ENCODE measurements at places on chromosomes 5 and 9.

DNA sequence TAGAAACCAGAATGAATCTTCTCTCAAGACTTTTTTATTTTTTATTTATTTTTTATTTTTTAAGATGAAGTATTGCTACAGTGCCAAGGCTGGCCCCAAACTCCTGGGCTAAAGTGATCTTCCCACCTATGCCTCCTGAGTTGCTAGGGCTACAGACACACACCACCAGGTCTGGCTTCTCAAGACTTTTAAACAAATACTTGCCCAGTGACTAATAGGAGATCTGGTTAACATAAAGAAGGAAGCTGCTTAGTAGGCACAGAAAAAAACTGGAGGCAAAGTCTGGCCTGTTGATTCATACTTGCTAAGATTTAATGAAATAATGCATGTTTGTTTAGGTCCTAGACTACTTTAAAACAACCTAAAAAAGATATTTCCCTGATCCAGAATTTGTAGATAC is 43.8 kb downstream of the SLC38A9 start:
- peaks cover 10% of the 10 kb centered on the region for H3K36me3 ChIP-seq
- H3K27ac ChIP-seq = no peak overlapping the region
- no peaks in the 10 kb centered on the region for H3K27me3 ChIP-seq
- no peak overlapping the region for H3K4me3 ChIP-seq

DNA sequence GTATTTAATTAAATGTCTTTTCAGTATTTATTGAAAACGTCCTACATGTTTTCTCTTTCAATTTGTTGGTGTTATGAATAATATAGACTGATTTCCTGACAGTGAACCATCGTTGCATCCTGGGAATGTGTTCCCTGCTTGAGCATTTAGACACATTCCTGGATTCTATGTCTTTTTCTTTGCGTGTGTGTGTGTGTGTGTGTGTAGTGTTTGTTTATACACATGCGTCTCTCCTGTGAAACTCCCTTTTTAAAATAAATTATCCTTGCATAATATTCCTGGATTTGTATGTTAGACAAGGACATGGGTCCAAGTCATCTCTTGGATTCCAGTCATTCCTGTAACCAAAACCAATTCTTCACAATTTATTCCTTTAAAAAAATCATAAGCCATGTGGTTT is 153.4 kb downstream of the HSPA4 start:
- no peak overlapping the region for H3K27ac ChIP-seq
- peaks cover 20% of the 10 kb centered on the region for H3K27me3 ChIP-seq
- H3K36me3 ChIP-seq = no peaks in the 10 kb centered on the region

GRCh38 chr9:127390563-127390962 is 6.4 kb upstream of the SLC2A8 start:
- H3K4me1 ChIP-seq = peaks cover 35% of the 10 kb centered on the region
- H3K36me3 ChIP-seq = no peaks in the 10 kb centered on the region

DNA sequence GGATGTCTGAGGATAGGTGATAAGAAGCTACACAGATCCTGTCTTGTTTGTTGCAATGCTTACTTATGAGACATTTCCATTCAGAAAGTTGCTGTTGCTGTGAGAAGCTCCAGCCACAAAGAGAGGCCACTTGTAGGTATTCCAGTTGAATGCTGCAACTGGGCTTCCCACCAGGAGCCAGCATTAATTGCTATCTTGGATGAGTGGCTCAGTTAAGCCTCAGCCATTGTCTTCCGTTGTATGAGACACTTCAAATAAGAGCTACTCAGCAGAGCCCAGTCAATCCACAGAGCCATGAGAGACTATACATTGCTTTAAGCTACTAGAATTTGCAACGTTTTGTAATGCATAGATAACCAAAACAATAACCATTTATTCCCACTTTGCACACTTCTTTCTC is 104.3 kb upstream of the ARRDC3 start:
- peaks cover 17% of the 10 kb centered on the region for H3K27me3 ChIP-seq
- H3K27ac ChIP-seq = no peak overlapping the region
- peaks cover 1% of the 10 kb centered on the region for H3K36me3 ChIP-seq
- no peak for DNase-seq
- peaks cover 4% of the 10 kb centered on the region for H3K4me1 ChIP-seq

GRCh38 chr5:111830333-111830732 is 73.3 kb upstream of the NREP start:
- no peaks in the 10 kb centered on the region for H3K27me3 ChIP-seq
- H3K27ac ChIP-seq = no peak overlapping the region
- H3K36me3 ChIP-seq = no peaks in the 10 kb centered on the region
- H3K4me3 ChIP-seq = no peak overlapping the region
- H3K4me1 ChIP-seq = no peaks in the 10 kb centered on the region

DNA sequence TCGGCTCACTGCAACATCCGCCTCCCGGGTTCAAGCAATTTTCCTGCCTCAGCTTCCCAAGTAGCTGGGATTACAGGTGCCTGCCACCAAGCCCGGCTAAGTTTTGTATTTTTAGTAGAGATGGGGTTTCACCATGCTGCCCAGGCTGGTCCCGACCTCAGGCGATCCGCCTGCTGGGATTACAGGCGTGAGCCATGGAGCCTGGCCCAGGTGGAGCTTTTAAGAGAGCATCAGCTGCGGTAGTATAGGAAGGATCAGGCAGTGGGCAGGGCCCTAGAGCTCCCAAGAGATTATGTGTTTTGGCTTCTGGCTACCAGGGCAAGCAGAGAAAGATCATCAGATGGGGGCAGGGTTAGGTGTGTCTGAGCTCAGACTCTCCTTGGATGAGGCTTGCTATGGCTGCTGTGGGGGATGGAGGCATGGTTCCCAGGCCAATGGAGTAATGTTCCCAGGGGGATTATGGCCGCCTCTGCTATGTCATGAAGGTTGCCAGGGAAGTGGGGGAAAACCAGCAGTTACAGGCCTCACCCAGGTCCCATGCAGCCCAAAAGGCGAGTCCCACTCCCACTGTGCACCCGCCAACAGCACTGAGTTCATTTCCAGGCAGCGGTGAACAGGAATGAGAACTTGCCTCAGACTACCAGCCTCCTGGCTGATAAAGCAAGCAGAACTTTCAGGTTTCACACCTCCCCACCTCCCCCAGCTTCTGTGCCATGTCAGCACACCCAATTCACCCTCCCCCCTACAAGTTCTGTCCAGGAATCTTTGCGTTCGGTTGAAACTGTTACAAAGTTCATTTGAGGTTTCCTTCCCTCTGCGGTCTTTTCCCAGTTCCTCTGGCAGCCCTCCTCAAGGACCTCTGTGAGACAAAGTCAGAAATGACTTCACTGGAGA is 507.6 kb downstream of the SPATA31D1 start:
- H3K4me3 ChIP-seq = no peak overlapping the region
- no peak for DNase-seq
- no peak overlapping the region for H3K27ac ChIP-seq

GRCh38 chr5:3828761-3829160 is 233.1 kb downstream of the IRX1 start:
- H3K4me1 ChIP-seq = no peaks in the 10 kb centered on the region
- no peak overlapping the region for H3K4me3 ChIP-seq
- no peak for DNase-seq
- no peaks in the 10 kb centered on the region for H3K36me3 ChIP-seq
- H3K27ac ChIP-seq = no peak overlapping the region

DNA sequence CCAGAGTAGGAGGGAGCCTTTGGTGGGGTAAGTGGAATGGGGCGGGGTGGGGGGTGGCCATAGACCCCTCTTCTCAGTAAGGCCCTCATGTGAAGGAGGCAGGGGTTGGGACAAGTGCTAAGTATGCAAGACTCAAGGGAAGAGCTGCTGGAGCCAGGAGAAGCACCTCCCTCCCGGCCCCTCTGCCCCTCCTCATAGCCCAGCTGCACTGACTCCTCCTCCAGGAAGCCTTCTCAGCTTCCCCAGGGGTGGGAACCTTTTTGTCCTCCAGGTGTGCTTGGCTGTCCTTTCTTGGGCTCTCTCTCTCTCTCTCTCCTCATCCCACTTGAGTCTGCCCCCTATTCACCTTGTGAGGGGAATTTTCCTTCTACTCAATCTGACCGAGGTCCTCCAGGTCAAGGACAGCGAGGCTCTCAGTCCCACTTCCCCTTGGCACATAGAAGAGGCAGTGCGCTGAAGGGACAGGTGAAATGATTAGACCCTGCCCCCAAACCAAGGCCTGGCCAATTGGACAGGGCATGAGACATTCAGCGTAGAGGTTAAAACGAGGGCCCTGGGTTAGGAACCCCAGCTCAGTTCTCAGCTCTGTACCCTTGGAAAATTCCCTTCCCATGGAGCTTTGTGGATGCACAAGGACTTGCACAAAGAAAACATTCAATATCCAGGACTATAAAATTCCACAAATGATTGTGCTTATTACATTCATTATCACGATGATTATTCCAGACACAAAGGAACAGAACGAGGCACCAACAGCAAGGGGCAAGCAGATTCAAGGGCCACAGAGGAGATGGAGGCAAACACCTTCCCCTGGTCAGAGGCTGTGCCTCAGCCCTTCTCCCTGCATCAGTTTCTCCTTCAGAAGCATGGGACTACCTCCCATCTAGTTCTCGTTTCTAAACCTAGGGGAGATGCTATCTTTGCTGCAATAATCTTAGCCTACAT is 45.6 kb upstream of the IL17B start:
- H3K27me3 ChIP-seq = peaks cover 2% of the 10 kb centered on the region
- H3K4me3 ChIP-seq = no peak overlapping the region
- H3K4me1 ChIP-seq = peaks cover 7% of the 10 kb centered on the region
- no peaks in the 10 kb centered on the region for H3K36me3 ChIP-seq

- H3K27me3 ChIP-seq = no peaks in the 10 kb centered on the region
- peaks cover 40% of the 10 kb centered on the region for H3K4me1 ChIP-seq
- no peak for DNase-seq
- H3K27ac ChIP-seq = peak overlapping the region; percentile 55
- H3K4me3 ChIP-seq = peak overlapping the region; percentile 67
Observed at GRCh38 chr9:135908754-135909204, 1.4 kb upstream of the CAMSAP1 start.

DNA sequence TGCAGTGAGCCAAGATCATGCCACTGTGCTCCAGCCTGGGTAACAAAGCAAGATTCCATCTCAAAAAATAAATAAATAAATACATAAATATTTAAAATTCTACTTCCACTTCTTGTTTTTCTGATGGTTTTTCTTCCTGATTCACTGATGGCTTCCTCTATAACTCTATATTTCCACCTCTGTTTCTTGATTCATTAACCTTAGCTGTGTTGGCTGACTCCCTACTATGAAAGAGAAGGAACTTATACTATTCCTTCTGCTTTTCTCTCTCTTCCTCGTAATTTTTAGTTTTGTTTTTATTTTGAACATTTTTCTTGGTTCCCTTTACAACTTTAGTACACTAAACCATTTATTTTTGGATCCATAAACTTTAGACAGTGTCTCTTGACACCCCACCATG is 103.5 kb downstream of the MAMDC2 start:
- no peaks in the 10 kb centered on the region for H3K36me3 ChIP-seq
- no peaks in the 10 kb centered on the region for H3K4me1 ChIP-seq
- no peak for DNase-seq
- H3K27me3 ChIP-seq = peaks cover 9% of the 10 kb centered on the region
- H3K4me3 ChIP-seq = no peak overlapping the region
- no peak overlapping the region for H3K27ac ChIP-seq

DNA sequence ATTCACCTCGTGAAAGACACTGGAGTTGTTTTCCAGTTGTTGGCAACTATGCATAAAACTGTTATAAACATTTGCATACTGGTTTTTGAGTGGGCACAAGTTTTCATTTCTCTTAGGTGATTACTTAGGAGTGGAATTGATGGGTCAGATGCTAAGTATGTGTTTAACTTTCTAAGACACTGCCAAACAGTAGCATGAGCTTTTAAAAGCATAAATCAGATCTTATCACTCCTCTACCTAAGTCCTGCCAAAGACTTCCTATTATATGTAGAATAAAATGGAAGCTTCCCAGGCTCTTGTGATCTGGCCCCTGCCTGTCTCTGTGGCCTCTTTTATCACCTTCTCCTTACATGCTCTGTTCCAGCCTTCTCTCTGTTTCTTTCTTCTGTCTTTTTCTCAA is 72.6 kb downstream of the SH3RF2 start:
- H3K4me3 ChIP-seq = no peak overlapping the region
- no peak overlapping the region for H3K27ac ChIP-seq
- H3K36me3 ChIP-seq = no peaks in the 10 kb centered on the region
- peaks cover 16% of the 10 kb centered on the region for H3K27me3 ChIP-seq
- no peaks in the 10 kb centered on the region for H3K4me1 ChIP-seq

GRCh38 chr5:3029396-3029795 is 277.9 kb upstream of the IRX2 start:
- DNase-seq = no peak
- H3K36me3 ChIP-seq = peaks cover 1% of the 10 kb centered on the region
- H3K27ac ChIP-seq = no peak overlapping the region

- no peak overlapping the region for H3K4me3 ChIP-seq
- H3K27me3 ChIP-seq = no peaks in the 10 kb centered on the region
- H3K4me1 ChIP-seq = no peaks in the 10 kb centered on the region
- H3K27ac ChIP-seq = no peak overlapping the region
Observed at GRCh38 chr9:120526534-120526933, 53.4 kb downstream of the CDK5RAP2 start.

DNA sequence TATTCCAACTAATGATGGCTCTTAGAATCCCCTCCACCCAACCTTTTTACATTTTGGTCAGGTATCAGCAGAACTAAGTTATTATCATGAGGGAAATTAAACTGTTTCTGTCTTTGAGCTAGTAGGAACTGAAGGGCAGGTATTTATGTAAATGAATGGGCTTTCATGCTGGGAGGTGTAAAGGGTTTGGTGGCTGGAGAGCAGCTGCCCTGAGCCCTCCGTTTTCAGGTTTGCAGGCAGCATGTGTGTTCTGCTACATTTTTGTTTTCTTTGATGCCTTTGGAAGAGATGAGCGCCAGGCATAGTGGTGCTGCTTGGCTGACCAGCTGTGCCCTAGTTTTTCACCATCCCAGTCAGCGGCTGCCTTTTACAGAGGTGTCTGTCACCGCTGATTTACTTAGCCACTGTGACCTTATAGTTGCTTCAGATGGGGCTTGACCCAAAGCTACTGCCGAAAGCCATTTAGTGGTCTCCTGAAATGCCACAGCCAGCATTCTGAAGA is 231.9 kb downstream of the MAST4 start:
- peak overlapping the region; percentile 97 for H3K4me3 ChIP-seq
- H3K4me1 ChIP-seq = peaks cover 67% of the 10 kb centered on the region
- peaks cover 3% of the 10 kb centered on the region for H3K27me3 ChIP-seq
- H3K27ac ChIP-seq = peak overlapping the region; percentile 92

DNA sequence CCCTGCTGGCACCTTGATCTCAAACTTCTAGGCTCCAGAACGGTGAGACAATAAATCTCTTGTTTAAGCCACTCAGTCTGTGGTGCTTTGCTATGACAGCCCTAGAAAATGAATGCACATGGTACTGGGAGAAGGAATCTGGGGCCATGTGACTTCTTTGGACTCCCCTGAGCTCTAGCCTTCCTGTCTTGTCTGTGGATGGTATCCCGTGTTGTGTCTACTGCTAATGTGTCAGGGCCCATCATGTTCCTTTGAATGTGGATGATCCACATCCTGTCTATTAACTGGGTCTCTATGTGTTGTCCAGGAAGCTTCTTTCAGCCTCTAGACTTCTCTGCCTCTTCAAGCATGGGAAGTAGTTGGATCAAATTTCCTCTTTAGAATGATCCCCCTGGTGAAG is 25.1 kb downstream of the IL7R start:
- no peak for DNase-seq
- H3K4me3 ChIP-seq = no peak overlapping the region
- H3K27me3 ChIP-seq = no peaks in the 10 kb centered on the region
- H3K4me1 ChIP-seq = peaks cover 60% of the 10 kb centered on the region
- H3K36me3 ChIP-seq = peaks cover 30% of the 10 kb centered on the region
